ENCODE measurements at places on chromosomes 6 and 20.

- no peak for DNase-seq
Observed at GRCh38 chr6:37513576-37513975, 13.9 kb upstream of the CCDC167 start.

GRCh38 chr6:56347526-56347925, 100.1 kb upstream of the COL21A1 start:
- no peak for DNase-seq

- DNase-seq, result no peak
Observed at GRCh38 chr6:109606359-109606758, 84.6 kb downstream of the AK9 start.

DNA sequence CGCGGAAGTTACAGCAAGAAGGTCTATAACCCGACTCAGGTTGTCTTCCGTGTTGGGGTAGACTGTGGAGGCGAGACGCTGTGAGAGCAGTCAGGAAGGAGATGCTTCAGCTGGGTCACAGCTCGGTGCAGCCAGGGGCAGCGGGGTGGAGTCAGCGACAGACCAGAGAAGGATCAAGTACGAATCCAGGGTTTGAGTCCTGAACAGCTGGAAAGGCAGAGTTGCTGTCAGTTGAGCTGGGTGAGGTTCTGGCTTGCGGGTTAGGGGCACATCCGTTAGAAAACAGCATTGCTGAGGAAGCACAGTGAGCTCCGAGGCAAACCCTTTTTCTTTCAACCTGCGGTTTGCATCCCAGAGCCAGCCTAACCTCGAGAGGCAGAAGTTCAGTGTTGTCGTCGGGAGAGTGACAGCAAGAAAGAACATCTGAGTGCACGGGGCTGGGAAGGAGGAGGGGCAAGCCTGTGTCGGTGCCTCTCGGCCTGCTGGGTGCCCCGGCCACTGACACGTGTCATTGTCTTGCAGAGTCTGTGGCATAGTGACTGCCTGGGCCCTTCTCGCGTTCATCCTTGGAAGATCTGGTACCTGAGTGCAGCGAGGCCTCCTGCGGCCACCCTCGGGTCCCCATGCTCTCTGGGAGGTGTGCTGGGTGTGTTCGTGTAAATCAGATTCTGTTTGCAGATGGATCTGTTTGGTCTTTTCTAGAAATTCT, 20.0 kb downstream of the PNLDC1 start:
- DNase-seq, result no peak

- DNase-seq, result no peak
Observed at GRCh38 chr6:75368151-75368779, 83.7 kb upstream of the TMEM30A start.

DNA sequence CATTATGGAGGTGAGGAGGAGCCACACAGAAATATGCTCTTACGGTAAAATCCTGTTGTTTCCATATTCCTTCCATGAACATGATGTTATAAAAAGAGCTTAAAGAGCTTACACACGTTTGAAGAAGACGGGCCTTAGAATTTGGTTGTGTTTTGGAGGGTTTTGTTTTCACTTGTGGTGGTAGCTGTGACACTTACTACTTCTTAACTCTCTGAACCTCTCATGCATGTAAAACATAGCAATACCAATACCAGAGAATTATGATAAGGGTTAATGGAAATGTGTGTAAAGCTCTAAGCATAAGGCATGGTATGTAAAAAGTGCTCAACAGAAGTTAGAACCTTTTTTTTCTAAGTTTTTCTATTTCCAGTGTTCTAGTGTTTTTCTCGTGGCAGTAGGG, 256.1 kb upstream of the KCNQ5 start:
- DNase-seq, result no peak

- DNase-seq, result no peak
Observed at GRCh38 chr6:100336876-100337275, 127.8 kb downstream of the SIM1 start.

- DNase-seq, result no peak
Observed at GRCh38 chr6:142373268-142374090, 71.7 kb downstream of the ADGRG6 start.

DNA sequence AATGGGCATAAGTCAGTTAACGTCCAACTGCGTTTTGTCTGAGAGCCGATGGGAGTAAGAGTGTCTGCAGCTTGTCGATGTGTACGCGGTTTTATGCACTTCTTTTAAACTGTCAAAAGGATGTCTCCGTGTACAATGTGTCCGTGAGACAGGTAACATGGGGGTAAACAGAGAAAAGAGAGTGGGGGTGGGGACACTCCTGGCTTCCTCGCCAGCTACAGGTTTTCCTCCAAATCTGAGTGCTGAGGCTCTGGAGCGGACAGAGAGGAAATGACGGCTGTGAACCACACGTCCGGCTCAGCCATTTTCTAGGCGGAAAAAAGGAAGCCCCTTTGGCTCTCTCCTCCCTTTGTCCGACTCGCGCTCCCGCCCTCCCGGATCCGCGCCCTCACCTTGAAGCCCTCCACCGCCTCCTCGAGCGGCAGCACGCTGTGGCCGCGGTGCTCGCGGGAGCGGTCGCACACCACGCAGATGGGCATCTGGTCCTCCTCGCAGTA, 916 bp downstream of the TRIM27 start:
- no peak for DNase-seq

DNA sequence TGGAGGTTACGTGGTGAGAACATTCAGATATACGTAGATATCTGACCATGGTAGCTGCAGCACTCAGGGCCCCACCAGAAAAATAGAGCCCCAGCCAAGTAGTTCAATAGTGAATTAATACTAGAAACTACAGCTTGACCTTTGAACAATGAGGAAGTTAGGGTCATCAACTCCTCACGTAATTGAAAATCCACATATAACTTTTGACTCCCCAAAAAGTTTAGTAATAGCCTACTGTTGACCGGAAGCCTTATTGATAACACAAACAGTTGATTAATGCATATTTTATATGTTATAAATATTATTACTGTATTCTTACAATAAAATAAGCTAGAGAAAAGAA, 117.9 kb downstream of the SNX5 start:
- no peak for DNase-seq

- DNase-seq, result no peak
Observed at GRCh38 chr6:23370051-23370450, 756.0 kb upstream of the NRSN1 start.

DNA sequence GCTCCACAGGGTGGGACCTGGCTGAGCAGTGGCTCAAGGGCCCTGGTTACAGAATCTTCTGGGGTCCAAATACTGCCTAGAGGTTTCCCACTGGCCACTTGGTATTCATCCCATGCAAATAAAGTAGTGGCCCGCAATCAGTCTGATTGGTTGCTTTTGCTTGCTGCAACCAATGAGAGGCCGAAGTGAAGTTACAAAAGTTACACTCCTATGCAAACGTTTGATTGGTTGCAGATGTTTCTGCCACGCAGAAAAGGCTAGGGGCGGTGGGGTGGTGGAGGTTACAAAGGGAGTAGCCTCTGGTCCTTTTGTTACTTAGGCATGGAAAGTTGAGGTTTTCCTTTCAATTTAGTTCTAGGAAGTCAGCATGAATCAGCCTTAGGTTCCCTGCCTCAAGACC, 3.6 kb upstream of the NHLRC1 start:
- DNase-seq, result no peak

DNA sequence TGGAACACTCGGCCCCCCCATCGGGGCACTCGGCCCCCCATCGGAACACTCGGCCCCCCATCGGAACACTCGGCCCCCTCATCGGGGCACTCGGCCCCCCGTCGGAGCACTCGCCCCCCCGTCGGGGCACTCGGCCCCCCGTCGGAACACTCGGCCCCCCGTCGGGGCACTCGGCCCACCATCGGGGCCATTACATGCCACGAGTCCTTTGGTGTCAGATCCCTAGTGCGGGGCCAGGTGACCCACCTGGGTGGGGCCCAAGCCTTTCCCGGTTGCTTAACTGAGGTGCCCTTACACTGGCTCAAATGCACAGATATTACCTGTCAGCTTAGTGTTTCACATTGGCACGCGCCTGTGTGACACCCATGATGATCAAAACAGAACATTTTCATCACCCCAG, 95.9 kb downstream of the TAF4 start:
- DNase-seq, result no peak

DNA sequence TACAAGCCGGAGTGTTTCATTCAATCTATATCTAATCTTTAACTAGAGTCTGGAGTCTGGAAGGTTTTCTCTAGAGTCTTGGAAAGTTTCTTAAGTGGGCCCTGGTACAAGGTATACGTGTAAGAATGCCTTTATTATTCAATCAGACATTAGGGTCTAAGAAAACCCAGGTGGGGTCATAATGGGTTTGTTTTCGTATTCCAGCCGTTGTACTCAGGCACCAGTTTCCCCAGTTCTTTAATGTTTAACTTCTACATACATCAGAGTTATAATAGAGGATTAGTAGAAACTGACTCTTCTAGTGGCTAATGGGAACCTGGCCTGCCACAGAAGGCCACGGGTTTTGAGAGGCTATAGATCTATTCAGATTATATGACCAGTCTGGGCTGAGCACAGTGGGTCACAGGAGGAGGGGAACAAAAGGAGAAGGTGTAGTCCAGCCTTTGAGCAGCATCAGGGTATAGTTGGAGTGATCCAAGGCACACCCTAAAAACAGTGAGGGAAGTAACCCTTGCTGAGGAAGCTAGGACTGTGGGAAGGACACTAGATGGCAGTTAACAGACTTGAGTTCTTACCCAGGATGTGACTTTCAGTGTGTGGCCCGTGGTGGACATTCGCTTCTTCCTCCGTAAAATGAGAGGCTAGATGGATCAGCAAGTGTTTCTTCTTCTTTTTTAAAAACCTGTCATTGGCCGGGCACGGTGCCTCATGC, 15.5 kb downstream of the FAM83B start:
- DNase-seq, result no peak

DNA sequence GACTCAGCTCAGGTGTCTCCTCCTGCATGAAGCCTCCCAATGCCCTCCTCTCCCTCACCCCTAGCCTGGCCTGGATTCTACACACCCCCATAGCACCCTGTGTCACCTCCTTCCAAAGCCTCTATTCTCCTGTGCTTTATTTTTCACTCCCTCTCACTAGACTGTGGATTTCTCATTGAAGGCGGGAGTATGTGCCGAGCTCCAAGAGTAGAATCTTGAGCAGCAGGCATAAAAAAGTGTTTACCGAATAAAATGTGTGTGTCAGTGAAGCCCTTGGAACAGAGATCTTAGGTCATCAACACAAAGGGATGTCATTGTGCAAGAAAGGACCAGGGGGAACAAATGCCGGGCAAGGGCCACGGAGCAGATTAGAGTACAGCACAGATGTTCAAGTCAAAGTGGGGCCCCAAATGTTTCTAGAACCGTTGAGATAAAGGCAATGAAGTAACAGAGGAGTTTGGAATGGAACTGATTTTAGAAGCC, 106.1 kb upstream of the TMEM170B start:
- DNase-seq, result no peak

GRCh38 chr6:70164556-70164955, 138.3 kb downstream of the COL9A1 start:
- no peak for DNase-seq

- DNase-seq, result no peak
Observed at GRCh38 chr6:14537030-14537429, 419.5 kb downstream of the CD83 start.

DNA sequence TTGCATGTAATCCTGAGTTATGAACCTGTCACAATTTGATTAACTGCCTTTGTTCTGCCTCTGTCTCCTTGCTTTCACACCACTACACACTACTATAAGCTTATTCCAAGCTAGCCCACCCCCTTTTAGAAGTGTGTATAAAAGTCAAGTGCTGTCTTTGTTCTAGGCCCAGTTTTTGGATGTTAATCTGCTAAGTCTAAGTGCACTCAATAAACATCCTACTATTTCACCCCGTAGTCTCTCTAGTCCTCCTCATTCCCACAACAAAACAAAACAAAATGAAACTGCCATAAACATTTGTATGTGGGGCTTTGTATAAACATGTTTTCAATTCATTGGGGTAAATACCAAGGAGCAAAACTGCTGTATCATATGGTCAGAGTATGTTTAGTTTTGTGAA, 16.1 kb upstream of the SPACA1 start:
- DNase-seq, result no peak

GRCh38 chr20:272718-273117, 15.2 kb downstream of the DEFB132 start:
- no peak for DNase-seq

DNA sequence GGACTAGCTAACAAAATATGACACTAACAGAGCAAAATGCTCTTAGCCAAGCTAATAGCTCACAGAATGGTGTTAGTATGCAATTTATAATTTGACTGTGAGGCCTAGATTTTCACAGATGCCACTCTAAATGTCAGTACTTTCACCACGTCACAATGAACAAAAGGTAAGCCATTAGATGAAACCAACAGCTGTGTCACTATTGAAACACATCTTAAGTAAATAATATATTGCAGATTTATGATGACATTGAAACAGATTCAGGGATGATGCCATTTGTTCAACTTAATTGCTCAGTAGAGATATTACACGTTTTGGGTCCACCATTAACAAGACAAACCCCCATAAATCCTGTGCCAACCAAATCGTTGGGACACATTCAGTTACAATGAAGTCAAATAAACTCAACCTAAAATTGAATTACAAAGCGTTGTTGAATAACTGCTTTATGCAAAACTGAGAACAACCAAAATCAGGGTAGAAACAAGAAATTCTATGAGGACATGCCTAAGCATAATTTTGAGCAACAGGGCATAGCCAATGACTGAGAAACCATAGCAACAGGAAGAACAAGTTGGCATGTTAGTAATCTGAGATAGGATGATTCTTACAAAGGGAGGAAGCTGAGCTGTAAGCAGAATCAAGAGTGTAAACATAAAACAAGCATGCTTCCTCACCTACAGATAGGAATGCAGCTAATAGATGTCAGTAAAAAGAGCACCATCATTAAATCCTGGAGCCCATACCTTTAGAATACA, 85.6 kb upstream of the KHDRBS2 start:
- DNase-seq, result no peak

DNA sequence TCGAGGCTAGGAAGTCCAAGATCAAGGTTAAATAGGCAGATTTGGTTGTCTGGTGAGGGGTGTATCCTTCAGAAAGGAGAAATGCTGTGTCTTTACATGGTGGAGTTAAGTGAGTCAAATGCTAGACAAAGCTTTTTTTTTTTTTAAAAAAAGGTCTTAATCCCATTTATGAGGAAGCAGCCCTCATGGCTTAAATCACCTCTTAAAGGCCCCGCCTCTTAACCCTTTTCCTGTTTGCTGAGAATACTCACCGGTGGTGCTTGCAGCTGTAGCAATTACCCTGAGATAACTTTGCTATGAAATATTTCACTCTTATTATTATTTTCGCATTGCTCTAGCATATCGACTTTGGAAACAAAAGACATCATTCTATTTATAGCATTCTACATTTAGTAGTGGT, 30.8 kb downstream of the FBXO30 start:
- DNase-seq, result no peak

DNA sequence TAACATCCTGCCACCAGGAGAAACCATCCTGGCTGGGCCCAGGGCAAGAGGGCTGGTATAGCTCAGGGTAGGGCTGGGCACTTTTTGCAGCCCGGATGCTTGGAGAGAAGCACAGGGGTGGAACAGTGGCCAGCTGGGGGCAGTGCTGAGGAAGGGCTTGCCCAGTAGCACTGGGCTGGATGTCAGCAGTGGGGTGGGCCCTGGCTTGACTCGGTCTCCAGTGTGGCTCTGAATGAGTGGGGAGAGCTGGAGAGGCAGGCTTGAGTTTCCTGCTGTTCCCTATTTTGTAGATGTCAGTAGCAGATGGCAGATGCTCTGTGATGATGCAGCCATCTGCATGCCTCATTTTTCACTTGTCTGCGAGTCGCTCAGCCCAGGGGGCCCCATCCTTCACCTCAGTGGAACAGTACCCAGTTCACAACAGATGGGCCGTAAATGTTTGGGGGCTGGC, 56.3 kb upstream of the TULP1 start:
- no peak for DNase-seq
